AG09309 (cell line): ENCODE measurements at places on chromosomes 4 and X.

DNA sequence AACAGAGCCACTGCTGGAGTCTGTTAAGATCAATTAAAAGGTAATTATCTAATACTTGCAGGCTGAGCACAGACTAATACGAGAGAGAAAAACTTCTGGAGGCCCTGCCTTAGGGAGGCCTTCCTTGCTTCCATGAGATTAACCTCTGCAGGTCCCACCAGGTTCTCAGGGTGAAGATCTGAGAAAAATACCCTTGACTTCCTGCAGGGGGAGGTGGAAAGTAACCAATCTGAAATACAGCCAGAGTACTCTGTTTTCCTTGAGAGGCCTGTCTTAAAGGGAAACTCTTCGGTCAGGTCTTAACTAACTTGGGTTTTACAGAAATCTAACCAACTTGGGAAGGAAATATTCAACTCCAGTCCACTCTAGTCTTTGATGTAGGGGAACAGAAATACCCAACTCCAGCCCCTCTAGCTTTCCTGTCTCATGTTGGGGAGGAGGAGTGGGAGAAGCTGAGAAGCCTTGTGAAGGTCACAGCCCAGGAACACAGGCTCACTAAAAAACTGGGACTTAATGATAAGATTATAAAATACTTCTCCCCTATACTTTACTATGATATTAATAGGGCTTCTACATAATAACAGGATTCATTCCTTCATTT lies 77.1 kb downstream of the TBCK start:
- DNase-seq = peak; percentile 7

- no peak for DNase-seq
Observed at GRCh38 chr4:128573781-128574508, 235.6 kb upstream of the JADE1 start.

DNA sequence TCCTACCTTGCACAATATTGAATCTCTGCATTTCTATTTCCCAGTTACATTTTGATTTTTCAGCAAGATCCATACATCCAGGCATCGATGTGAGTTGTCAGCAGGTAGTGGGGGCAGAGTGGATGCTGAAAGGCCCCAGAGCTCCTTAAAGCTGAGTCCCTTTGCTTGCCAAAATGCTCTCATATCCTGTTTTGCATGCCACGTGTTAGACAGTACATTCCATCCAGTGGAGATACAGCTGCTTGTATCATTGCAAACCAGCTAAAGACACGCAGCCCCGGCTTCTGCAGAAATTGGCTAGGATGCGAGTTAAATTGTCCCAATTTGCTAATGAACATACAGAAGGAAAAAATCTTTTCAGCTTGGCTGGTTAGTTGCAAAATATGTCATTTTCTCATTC lies 179.6 kb upstream of the MXRA5 start:
- no peak for DNase-seq

DNA sequence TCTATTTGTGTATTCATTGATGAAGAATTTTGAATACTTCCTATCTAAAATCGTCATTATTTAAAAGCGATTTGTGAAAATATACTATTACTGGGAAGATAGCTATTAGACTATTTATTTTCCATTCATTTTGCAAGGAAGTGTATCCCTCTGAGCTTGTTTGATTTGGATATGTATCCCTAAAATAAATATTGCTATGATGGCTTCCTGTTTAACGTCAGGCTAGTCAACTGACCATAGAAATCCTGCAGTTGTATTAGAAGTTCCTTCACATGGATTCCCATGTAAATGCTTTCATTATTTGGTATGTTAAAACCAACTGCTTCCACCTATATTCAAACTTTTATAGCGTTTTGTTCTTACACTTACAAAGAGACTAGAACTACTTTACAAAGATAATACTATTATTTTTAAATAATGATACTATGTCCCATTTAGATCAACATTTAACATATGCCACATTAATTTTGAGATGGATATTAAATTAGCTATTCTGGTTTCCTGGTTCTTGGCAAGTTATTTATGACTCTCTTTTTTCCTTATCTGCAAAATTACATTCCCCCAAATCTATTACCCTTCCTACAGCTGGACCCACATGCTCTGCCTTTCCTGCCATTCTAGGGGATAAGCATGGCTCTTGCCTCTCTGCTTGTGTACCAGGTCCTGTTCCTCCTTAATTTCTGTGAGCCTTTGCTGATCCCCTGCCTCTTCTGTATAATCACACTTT lies 26.7 kb upstream of the PDE5A start:
- no peak for DNase-seq

DNA sequence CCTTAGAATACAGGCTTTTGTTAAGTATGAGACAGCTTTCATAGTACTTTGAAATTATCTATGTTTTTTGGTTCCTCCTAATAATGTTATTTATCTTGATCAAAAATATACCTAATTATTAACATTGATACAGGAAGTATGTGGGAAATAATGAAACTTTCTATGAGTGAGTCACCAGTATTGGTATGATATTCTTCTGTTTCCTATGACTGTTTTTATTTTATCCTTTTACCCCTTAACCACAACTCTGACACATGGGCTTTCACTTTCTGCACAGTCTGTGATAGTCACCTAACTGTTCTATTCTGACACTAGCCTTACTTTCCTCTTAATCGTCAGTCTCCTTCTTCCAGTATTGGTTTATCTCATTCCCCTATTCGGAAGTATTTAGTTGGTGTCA lies 4.7 kb downstream of the THAP9 start:
- no peak for DNase-seq

DNA sequence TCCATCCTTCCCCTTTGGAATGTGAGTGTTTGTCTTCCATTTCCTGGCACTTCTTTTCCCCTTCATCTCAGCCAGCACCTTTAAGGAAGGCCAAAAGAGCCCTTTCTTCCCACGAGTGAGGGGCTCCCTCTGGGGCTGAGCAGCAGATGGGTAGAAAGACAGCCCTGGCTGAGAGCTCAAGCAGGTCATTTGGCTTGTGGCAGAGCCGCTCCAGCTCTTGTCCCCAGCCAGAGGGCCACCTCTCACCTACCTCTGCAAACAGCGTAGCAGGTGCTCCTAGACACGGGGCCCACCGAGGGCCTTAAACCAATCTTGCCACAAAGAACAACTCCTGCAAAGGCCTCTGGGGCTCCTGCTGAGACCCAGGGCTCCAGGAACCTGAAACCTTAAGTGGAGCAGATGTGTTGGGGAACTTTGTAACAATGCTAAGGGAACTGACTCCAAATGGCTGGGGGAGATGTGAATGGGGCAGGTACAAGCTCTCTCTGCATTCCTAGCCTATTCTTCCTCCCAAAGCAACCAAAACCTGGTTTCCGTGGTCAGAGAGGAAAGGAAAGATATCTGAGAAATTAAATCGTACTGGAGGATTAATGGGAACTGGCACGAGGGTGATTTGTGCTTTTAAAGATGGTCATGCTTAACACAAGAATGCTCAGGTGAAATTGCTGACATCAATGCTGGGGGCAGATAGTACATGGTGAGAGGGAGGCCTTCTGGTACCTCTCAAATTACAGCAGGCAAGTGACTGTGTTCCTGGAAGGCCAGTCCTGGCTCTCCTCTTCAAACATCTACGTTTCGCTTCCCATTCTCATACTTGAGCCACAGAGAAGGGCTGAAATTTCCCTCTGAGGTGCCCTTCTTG lies 27.0 kb downstream of the TFDP3 start:
- no peak for DNase-seq

- no peak for DNase-seq
Observed at GRCh38 chr4:15007201-15007600, 4.9 kb downstream of the CPEB2 start.

GRCh38 chr4:40143926-40144508 lies 52.8 kb upstream of the RHOH start:
- DNase-seq = no peak

GRCh38 chrX:78527818-78528217 lies 131.3 kb downstream of the RTL3 start:
- DNase-seq = no peak

- no peak for DNase-seq
Observed at GRCh38 chrX:82534086-82534597, 973.9 kb upstream of the POU3F4 start.

- peak; percentile 16 for DNase-seq
Observed at GRCh38 chrX:153947009-153947769, 2.7 kb upstream of the RENBP start.

DNA sequence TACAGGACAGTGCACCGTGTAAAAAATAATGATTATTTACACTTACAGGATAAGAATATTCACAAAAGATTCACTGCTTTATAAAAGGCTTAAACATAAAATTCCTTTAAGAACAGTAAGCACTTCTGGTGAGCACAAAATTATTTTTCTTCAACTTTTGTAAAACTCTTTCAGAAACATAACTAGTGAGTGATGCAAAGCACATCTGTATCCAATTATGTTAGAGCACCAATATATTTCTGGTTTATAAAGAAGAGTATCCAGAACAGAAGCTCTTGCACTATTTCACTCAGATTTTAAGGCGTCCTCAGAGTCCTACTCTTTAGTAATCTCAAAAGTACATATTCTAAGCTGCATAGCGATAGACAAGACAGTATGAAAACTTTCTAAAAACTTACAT lies 276.0 kb downstream of the C4orf33 start:
- DNase-seq = no peak

DNA sequence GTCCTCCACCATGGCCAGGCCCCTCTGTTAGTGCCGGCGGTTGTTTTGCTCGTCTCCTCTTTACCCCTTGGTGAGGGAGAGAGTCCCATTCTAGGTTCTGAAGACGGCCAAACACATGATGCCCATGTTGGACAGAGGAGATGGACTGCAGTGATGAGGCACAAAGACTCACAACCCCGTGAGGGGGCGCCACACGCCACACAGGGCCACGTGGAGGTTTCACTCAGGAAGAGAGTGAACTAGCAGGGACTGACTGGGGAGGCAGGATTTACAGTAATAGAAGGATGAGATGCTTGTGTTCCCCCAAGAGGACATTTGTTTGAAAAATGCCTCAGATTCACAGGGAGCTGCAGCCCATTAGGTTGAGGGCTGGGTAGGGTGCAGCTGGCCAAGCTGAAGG lies 655.3 kb upstream of the FRG1 start:
- DNase-seq = no peak

DNA sequence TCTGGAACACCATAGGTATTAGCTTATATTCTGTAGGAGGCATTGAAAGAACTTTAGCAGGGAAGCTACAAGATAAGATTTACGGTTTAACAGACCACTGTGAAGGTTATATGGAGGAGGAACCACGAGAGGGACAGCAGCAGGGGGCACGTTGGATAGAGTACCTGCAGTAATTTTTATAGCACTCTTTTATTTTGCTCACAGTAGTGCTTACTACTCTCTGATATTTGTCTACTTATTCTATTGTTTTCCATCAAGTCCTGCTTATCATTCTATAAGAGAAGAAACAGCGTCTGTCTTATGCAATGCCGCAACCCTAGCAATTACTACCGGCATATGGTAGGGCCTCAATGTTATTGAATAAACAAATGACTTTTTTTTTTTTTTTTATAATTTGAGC lies 122.5 kb downstream of the PCDH7 start:
- no peak for DNase-seq

DNA sequence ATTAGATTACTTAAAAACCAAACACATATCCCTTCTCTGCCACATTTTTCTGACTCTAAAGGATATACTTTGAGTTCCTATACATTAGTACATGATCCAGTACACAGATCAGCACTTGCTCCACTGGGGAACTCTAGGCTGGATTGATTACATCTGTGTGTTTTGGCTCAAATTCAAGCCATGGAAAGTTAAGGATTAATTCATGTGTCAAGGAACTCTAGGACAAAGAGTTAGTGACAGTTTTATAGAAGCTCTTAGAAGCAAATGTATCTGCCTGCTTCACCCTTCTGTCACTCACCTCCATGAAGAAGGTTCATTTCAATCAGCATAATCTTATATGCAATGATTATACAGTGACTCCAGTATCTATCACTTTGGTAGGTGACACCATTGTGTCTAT lies 43.2 kb downstream of the SCFD2 start:
- DNase-seq = no peak

DNA sequence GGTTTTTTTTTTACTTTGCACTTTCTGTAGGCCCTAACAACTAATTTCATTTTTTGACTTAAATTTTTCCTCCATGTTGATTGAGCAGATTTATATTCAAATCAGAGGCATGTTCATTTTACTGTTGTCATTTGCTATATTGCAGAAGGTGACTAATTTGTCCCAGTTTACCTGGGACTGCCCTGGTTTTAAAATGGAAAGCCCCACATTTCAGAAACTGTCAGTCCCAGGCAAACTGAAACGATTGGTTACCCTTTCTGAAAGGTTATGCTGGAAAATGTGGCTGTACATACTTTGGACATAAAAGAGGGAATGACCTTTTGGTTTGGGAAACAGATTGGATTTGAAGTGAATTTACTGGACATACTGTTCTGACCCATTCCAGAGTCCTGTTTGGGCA lies 160.0 kb downstream of the SPCS3 start:
- no peak for DNase-seq

DNA sequence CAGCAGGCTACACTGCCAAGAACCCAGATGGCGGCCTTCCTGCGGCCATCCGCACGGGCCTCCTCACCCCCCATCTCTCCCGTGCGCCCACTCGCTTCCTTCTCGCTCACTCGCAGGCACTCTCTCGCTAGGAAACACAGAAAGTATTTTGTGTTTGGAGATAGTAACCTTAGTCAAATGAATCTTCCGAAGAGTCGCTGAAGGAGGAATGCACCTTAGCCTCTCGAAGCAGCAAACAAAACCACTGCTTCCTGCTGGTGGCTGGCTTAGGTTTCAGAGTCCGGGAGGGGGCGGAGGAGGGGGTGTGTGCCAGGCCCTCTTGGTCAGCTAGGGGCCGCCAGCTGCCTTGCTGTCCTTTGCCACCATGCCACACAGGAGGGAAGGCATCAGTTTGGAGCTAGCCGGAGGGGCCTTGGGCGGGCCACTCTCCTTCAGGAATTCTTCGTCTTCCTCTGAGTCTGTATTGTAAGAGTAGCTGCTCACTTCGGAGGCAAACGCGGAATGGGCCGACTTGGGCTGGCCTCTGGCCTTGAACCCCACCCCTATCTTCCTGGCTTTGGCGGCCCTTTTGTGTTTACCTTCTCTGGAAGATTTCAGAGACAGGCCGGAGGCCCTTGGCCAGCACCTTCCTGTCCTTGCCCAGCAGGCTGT lies 73.2 kb upstream of the UCP1 start:
- DNase-seq = no peak

DNA sequence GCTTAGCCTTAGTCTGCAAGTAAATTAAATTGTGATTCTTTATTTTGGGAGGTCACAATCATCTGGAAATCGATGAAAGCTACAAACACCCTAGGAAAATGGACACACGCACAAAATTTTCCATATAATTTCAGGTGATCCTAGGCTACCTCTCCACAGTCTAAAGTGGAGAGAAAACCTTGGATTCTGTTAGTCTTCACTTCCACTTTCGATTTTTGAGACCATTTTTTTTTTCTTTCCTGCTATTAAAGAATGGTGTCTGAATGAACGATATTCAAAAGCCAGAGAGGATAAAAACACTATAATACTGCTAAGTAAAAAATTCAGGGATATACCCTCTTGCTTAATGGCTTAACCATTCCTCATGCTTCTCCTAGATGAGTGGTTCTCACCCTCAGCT lies 1.7 kb downstream of the FBXL5 start:
- no peak for DNase-seq

DNA sequence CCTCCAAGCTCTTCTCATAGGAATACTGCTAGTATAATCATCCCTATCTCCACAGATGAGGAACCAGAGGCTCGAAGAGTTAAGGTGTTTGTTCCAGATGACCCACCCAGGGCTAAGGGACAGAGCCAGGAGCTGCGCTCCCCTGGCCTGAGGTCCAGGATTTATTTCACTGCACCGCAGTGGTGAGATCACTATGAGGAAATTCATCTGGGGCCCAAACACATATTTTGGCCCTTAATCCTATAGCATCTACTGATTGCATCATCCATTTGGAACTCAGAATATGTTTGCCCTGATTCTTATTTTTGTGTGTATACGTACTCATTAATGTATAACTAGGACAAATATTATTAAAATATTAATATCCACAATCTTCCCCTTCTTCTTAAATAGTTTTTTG lies 100.1 kb upstream of the RBPJ start:
- no peak for DNase-seq
